Ascending aorta (tissue), 2 donors: ENCODE measurements at places on chromosomes 4 and X. TPM values are rescaled to one million over a fixed set of nuclear protein-coding genes. Genes with fewer than 3 reads are reported as not detected.

- no peak for DNase-seq
Observed at GRCh38 chr4:113397114-113397701, 347.8 kb downstream of the ANK2 start.

DNA sequence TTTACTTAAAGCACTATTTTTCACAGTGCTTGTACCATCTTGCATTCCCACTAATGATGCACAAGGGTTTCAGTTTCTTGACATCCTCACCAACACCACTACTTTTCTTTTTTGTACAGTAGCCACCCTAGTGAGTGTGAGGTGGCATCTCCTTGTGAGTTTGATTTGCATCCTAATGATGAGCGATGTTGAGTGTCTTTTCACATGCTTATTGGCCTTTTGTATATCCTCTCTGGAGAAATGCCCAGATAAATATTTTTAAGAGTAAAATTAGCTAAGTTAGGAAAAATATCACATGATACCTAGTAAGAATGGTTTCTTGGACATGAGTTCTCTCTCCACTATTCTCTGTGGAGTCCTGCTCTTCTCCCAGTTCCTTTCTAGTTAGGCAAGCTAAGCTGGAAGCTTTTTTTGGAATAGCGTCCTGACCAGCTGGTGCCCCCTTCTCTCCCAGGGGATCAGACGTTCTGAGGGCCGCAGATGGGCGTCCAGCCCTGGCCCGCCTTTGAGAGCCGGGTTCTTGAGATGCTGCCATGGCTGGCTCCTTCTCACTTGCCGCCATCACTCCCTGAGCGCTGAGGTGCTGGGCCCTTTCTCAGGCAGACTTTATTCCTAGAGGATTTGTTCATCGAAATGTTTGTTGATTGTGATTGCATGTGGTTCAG, 132.1 kb downstream of the ARHGAP10 start:
- no peak for DNase-seq

DNA sequence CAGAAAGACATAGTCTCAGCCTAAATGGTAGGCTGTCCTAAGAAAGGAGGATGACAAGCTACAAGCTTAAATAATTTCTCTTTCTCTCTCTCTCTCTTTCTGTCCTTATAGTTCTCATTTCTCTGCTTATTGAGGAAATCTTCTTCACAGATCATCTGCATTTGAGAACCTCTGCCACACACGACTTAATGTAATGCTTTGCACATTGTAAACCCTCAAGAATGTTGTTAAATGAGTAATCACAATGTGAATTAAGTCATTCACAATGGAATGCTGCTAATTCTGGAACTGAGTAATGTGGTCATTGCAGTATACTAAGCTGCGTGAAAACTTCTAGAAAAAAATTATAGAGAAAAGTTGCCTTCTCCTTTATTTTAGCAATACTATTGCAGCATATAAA, 508.9 kb upstream of the FTHL17 start:
- no peak for DNase-seq

DNA sequence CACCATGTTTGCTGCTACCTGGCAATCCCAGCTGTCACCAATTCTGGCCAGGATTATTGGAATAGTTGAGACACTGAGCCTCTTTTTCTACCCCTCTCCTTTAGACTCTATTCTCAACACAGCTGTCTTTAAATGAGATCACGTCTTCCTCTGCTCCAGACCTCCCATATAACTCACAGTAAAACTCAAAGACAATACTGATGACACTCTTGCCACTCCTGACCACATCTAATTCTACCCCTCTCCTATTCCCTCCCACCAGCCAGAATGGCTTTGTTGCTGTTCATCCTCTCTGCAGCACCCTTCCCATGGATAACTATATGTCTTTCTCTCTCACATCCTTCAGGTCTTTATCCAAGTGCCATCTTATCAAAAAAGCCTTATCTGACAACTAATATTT, 188.6 kb upstream of the IL15 start:
- no peak for DNase-seq

- no peak for DNase-seq
Observed at GRCh38 chr4:86769794-86770193, 79.4 kb downstream of the SLC10A6 start.

DNA sequence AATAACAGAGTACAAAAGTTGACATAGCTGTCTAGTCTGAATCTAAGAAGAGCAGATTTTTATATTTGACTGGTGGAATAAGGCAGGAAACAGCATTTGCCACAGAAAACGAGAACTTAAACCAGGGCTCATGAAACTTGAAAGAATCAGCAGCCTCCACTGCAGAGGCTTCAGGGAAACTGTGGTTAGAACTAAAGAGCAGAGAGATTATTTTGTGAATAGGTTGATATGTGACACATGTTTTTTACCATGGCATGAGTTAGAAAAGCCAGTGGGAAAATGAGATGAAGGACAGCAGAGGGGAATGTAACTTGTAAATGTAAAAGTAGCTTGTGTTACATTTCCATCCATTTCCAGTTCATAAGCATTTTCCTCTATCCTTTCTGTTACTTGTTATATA, 63.7 kb upstream of the CAMK2D start:
- no peak for DNase-seq

DNA sequence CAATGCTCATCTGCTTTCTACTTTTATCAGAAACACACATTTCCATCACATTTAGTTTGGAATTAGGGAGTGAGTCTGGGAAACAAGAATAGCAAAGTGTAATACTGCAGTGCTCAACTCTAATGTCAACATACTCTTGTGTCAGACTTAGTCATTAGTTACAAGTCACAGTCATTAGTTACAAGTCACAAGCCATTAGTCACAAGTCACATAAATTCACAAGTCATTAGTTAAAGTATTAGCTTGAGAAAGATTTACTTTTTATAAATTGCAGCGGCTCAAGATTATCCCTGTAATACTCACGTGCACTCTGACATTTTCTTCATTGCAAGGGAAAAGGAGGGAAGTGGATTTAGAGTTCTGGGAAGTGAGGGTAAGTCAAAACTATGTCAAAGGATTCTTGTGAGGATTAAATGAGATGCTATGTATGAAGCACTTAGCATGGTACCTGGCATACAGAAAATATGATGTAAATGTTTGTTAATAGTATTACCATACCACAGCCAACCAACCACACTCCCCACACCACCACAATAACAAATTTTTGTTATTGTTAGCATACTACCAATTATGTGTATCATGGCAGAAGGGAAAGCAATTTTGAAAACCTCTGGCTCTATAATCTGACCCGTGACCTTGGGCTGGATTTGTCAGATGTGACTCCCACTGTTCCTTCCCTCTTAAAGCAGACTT, 116.6 kb downstream of the ARHGAP24 start:
- no peak for DNase-seq

DNA sequence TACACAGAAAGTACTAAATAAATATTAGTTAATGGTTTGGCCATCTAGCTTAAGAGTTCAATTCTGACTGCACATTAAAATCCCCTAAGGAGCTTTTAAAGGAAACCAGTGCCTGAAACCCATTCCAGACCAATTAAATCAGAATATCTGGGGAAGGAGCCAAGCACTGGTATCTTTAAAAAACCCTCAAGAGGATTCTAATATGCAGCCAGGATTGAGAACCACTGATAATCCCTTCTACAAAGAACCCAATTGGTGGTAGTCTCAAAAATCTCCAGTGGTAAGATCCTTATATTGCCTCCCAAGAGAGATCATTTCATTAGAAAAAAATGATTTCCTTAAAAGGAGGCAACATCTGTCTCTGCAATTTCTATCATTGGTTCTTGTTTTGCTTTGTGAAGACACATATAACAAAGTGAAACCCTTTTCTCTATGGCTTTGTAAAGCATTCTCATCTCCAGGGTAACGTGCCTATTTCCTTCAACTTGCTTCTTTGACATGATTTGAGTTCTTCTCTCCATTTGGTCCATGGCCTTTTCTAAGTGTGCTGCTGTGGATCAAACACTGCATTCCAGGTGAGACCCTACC, 3.5 kb downstream of the GPR34 start:
- no peak for DNase-seq

GRCh38 chr4:113645771-113646441, 115.6 kb downstream of the CAMK2D start:
- no peak for DNase-seq

- DNase-seq: no peak
Observed at GRCh38 chr4:24927049-24927448, 14.2 kb upstream of the CCDC149 start.

DNA sequence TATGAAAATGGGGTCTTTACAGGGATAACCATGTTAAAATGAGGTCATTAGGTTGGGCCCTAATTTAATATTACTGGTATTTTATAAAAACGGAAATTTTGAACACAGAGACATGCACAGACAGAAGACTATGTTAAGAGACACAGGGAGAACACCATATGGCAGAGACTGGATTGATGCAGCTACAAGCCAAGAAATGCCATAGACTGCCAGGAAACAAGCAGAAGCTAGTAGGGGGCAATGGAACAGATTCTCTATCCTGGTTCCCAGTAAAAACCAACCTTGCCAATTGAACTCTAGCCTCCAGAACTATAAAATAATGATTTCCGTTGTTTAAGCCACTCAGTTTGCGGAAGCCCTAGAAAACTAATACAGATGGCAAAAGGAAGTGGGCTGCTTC, 6.6 kb upstream of the GUF1 start:
- no peak for DNase-seq

GRCh38 chrX:12961196-12961718, 13.7 kb upstream of the TMSB4X start:
- no peak for DNase-seq

- DNase-seq: no peak
Observed at GRCh38 chrX:71637253-71637618, 18.9 kb upstream of the CXCR3 start.

GRCh38 chr4:112093636-112094202, 51.5 kb upstream of the FAM241A start:
- DNase-seq: no peak

DNA sequence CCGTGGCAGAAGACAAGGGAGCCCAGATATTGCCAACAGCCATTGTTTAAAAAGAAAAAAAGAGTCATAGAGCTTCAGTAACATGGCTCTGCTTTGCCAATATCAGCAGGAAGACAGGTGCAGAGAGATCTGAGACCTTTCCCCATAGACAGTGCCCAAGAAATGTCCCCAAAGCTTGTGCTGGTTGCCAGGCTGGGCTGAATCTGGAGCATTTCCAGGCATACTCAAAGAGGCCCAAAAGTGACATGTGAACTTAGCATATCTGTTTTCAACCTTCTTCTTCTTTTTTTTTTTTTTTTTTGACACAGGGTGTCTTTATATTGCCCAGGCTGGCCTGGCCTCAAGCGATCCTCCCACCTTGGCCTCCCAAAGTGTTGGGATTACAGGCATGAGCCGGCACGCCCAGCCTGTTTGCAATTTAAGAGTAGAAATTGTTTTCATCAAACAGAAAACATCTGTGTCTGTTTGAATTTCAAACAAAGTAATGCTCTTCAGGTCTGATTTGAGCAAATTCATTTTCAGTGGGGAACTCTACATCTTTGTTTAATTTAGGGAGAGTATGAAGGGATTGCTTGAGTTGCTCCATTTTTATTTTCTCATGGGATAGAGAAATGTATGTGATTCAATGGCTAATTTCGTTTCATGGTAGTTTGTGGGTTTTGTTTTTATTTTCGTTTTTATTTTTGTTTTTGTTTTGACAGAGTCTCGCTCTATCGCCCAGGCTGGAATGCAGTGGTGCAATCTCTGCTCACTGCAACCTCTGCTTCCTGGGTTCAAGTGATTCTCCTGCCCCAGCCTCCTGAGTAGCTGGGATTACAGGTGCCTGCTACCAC, 56.6 kb upstream of the RBM47 start:
- no peak for DNase-seq

GRCh38 chr4:182272151-182272550, 28.9 kb downstream of the TENM3 start:
- no peak for DNase-seq

GRCh38 chr4:106629268-106629625, 260.7 kb upstream of the GIMD1 start:
- DNase-seq: no peak

DNA sequence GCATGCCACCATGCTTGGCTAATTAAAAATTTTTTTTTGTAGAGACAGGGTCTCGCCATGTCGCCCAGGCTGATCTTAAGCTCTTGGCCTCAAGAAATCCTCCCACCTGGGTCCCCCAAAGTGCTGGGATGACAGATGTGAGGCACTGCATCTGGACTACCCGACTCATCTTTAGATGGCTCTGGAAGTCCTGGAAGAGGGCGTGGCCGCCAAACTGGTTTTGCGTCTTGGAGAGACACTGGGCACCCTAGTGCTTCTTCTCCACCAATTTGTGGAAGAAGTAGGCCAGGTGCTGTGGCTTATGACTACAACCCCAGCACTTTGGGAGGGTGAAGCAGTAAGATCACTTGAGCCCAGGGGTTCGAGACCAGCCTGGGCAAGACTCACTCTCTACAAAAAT, 47.6 kb downstream of the HOPX start:
- DNase-seq: no peak

DNA sequence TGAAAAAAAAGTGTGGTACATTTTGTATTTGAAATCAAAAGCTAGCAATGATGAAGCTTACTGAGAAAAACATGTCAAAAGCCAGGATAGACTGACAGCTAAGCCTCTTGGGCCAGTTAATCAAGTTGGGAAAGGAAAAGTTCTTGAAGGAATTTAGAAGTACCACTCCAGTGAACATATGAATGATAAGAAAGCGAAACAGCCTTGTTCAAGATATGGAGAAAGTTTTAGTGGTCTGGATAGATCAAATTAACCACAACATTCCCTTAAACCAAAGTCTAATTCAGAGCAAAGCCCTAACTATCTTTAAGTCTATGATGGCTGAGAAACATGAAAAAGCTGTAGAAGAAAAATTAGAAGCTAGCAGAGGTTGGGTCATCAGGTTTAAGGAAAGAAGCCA, 268.3 kb downstream of the PDHA2 start:
- DNase-seq: no peak

- no peak for DNase-seq
Observed at GRCh38 chr4:46505131-46505530, 115.2 kb upstream of the GABRA2 start.

GRCh38 chrX:150507251-150507856, 61.1 kb upstream of the MTM1 start:
- DNase-seq: no peak

- no peak for DNase-seq
Observed at GRCh38 chr4:98749206-98749605, 90.8 kb upstream of the TSPAN5 start.

GRCh38 chr4:40731792-40732245, 17.9 kb upstream of the NSUN7 start:
- no peak for DNase-seq

DNA sequence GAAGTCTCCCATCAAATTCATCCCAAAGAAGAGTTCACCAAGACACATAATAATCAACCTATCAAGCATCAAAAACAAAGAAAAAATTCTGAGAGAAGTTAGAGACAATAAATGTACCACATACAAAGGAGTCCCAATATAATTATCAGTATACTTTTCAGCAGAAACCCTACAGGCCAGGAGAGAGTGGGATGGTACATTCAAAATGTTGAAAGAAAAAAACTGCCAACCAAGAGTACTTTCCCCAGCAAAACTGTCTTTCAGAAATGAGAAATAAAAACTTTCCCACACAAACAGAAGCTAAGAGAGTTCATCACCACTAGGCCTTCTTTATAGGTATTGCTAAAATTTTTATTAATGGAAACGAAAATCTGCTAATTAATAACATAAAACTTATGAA, 164.4 kb upstream of the LNX1 start:
- no peak for DNase-seq

GABRA4 gene
- 0.11 TPM for total RNA-seq

PF4V1 gene
- total RNA-seq: not detected

MAD2L1 gene
- total RNA-seq: 12.8 TPM

CDKL2 gene
- total RNA-seq: not detected

IL1RAPL2 gene
- not detected for total RNA-seq

SERTM2 gene
- not detected for total RNA-seq

CSAG3 gene
- total RNA-seq: not detected

UGT2B10 gene
- not detected for total RNA-seq

DIPK2B gene
- 76.2 TPM for total RNA-seq

MAGEB10 gene
- not detected for total RNA-seq

FREM3 gene
- not detected for total RNA-seq

TMEM35A gene
- total RNA-seq: not detected

VCX2 gene
- not detected for total RNA-seq
